Activated T-cell treated with anti-CD3 and anti-CD28 coated beads for 4 hours (primary cell): ENCODE measurements at places on chromosomes 4 and X.

DNA sequence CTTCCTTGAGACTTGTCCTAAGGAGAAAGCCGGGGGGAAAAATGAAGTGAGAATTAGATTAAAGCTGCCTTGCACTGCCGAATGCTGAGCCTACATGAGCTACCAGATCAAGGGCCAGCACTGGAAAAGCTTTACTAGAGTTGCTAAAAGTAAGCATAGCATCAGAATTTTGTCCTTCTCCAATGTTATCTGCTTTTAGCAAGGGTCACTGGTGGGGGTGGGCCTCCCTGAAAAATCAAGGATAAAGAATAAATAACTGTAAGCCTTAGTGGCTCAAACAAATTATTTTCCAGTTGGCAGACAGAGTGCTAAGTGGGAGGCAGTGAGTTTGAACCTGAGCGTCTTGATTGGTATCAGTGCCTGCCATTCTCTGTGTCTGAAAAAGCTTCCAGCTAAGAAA, 310.5 kb upstream of the PITX2 start:
- no peak for DNase-seq

GRCh38 chrX:130110379-130111219, at the start of gene ELF4:
Gene ELF4 (minus strand): TSS chrX:130110497. CDS start chrX:130081330, 29,167 bp downstream.
- peak; percentile 33 for DNase-seq

DNA sequence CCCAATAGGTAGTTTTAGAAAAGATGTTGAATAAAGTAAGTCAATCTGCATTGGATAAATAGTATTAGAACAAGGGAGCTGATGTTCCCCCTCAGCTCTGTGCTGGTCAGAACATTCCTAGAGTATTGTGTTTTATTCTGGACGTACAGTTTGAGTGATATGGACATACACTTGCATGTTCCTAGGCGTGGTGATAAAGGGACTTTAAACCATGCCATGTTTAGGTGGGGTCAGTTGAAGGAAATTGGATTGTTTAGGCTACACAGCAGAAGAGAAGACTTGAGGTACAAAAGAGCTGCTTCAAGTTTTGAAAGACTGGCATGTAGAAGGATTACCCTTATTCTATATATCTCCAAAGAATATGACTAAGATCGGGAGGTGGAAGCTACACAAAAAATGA, 21.6 kb downstream of the GK start:
- DNase-seq = no peak

DNA sequence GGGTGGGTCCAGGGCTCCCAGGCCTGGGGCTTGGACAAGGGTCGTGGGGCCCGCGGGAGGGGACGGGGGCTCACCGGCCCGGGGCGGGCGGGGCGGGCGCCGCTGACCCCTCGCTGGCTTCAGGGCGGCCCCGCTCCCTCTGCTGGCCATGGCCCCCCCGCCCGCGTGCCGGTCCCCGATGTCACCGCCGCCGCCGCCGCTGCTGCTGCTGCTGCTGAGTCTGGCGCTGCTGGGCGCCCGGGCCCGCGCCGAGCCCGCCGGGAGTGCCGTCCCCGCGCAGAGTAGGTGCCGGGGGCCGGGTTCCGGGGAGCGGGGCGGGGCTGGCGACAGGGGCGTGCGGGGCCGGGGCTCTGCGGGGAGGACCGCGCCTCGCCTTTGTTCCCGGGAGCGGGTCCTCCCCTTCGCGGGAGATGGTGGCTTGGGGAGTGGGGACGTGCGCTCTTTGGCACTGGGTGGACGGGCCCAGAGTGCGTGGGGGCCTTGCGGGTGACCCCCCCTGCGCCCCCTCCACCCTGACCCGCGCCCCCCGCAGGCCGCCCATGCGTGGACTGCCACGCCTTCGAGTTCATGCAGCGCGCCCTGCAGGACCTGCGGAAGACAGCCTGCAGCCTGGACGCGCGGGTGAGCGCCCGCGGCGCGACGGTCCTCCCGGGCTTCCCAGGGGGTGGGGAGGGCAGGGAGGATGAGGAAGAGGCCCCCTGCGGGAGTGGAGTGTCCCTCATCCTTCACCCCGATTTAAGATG, 16.8 kb upstream of the NAT8L start:
- DNase-seq = peak; percentile 7

GRCh38 chrX:118459494-118459893, 36.1 kb upstream of the DOCK11 start:
- no peak for DNase-seq

DNA sequence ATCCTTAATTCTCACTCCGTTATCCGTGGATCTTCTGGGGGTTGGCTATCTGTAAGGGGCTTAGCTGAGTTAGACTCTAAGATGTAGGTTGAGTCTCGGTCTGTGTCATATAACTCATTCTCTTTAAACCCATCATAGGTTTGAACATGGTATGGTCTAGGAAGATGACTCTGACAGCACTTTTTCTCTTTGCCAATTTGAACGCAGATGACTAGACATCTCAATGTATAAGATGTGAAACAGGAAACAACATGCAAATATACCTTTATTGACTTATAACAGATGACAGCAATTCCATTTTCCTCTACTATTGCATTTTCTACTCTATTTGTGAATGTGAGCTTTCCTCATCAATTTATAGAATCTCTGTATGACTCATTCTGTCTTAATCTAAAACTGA, 634.8 kb upstream of the MAGEB2 start:
- no peak for DNase-seq

DNA sequence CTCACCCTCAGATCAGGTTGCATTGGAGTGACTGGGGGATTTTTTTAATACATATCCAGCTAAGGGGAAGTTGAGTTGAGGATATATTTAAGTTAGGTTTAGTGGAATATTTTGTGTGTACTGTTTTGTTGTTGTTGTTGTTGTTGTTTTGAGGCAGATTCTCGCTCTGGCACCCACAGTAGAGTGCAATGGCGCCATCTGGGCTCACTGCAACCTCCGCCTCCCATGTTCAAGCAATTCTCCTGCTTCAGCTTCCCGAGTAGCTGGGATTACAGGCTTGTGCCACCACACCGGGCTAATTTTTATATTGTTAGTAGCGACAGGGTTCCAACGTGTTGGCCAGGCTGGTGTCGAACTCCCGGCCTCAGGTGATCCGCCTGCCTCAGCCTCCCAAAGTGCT, 38.6 kb upstream of the ATP6AP2 start:
- no peak for DNase-seq

DNA sequence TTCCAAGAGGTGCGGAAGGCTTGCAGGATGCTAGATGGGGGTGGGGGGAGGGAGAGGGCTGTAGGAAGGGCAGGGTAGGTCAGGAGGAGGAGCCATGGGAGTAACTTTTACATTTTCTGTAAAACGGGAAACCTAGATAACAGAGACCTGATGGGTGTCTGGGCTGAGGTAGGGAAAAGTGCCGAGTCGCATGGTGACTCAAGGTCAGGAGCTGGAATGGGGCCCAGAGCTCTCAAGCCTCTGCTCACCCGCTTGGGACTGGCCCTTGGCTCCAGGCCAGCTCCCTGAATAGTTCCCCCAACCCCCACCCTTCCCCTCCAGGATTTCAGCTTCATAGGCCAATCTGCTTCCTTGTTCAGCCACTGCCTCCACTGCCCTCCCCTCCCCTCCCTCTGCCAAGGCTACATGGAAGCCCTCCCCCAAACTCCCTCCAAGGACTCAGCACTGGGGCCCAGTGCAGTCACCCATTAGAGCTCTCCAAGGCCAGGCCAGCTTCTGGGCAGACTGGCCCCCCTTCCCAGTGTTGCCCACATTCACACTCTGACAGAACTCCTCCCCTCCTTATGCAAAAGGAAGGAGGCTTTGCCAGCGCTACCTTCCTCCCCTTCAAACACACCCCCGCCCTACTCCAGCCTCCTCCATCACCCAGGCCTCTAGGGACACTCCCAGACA, 43.6 kb downstream of the TSC22D3 start:
- DNase-seq = no peak

DNA sequence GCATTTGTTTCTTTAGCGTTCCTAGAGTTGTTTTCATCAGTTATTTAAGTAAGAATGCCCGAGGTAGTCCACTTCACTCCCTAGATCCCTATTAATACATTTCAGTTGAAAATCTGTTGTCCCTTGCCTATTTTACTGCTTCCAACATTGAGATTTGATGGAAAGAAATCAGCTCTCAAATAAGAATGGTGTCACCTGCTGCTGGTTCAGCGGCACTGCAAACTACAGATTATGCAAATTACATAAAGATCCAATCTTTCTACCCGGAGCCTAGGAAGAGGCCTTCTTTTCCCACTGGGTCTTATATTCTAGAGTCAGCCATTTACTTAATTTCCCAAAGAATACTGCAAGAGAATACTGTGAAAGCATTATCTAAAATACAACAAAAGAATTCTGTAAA, 597.6 kb upstream of the MAGEB2 start:
- no peak for DNase-seq

DNA sequence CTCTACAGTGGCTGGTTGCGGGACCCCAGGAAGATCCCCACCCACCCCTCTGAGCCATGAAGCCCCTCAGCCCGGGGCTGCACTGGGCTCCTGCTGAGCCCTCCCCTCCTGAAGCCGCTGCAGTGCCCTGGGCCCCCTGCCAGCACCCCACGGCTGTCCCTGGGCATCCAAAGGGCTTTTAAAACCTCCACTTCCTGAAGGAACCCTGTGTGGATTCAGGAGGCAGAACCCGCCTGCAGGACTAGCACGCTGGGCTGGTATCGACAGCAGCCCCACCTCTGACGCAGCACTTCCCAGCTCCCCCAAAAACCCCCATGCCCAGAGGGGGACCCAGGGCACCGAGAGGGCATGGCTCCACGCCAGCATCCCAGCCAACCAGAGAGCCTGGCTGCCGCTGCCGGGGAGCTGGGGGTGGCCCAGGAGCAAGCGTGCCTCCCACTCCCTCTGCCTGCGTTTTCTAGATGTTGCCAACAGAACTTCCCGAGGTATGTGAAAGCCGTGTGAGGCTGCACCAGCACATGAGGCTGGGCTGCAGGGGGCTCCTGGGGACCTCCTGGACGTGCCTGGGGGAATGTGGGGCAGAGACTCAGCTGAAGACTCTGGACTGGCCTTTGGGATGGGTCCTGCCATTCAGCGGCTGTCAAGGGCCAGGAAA, 6.3 kb downstream of the MXD4 start:
- DNase-seq = no peak

GRCh38 chr4:87838205-87838604, 5.4 kb downstream of the MEPE start:
- DNase-seq = no peak

- DNase-seq = no peak
Measured at GRCh38 chrX:46959101-46959500, 46.9 kb downstream of the JADE3 start.

DNA sequence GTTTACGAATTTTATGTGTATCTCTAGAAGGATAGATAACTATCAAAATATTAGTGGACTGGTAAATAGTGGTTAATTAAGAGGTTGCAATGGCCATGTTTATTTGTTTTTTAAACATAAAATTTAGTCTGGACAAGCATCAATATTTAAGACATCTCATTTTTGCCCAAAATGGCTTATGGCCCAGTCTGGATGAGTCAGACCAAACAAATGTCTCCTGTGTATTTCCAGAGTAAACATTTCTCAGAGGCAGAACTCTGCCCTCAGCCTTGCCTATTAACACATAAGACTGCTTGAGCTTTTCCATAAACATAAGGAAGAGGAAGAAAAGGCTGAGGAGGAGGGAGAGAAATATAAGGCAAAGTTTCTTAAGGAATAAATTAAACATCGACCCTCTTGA, 277.1 kb upstream of the DIAPH2 start:
- no peak for DNase-seq

- no peak for DNase-seq
Measured at GRCh38 chrX:23887451-23887850, 20.3 kb downstream of the APOO start.

DNA sequence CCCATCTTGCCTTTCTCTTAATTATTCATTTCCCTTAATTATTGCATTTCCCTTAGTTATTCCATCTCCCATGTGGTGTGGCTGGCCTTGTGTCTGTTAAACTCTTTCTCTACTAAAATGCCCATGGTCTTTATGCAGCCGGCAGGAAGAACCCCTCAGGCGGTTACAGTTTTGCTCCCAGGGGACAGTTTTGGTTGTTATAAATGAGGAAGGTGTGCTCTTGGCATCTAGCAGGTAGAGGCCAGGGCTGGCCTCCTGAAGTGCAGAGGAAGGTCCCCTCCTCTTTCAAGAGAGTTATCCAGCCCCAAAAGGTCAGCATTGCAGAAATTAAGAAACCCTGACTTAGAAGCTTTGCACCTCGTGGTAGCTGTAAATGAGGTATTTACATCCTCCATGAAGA, 18.0 kb downstream of the TBL1X start:
- DNase-seq = no peak

GRCh38 chr4:43148481-43148880, 256.0 kb downstream of the GRXCR1 start:
- no peak for DNase-seq

DNA sequence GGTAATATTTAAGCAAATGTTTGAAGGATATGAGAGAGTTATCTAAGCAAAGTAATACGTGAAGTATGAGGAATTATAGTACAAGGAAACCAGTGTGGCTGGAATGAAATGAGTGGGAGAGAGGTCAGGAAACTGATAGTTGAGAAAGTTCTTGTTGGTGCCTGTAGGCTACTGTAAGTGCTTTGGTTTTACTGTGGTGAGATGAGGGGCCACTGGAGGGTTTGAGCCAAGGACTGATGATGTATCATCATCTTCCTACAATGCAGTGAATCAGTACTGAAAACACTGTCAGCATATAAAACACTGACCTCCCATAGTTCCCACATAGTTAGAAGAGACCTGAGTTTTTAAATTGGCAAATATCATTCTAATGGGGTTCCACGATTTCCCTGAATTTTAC, 367.5 kb upstream of the CTSO start:
- DNase-seq = no peak

DNA sequence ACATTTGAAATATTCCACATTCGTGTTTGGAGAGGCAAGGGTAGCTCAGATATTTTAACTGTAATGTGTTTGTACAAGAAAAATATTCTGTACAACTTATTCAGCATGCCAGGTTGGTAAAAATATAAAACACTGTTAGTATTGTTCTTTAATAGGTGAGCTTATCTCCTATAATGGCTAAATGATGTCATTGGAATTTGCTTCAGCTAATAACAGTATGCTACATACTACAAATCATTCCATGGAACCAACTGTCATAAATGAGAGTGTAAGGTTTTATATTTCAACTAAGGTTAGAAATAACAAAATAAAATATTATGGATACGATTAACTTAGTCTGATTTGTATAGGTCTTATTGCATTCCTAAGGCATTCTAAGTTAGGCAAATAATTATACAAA, 206.6 kb downstream of the ADGRL3 start:
- DNase-seq = no peak

- no peak for DNase-seq
Measured at GRCh38 chrX:103552236-103552635, 32.9 kb upstream of the RAB40A start.
